ENCODE measurements at places on chromosomes 7 and 10.

DNA sequence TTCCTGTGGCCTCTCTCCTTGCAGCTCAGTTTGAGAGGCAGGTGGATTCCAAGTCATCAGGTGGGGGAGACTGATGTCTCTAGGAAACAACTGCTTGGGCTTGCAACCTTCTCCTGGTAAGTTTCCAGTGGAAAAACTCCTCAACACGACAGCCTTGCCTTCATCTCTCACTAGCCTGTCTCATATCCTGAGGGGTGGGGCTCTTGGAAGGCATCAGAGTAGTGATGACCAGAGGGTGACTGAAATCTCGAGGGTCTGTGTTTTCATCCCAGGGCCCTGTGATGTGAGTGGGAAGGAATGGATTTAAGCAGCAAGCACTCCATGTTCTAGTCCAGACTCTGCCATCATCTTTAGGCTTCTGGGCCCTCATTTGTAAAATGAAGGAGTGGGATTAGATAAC is 107.0 kb downstream of the NRP1 start:
- DNase-seq, result no peak

- DNase-seq, result no peak
Observed at GRCh38 chr10:101569323-101569621, 18.8 kb downstream of the POLL start.

DNA sequence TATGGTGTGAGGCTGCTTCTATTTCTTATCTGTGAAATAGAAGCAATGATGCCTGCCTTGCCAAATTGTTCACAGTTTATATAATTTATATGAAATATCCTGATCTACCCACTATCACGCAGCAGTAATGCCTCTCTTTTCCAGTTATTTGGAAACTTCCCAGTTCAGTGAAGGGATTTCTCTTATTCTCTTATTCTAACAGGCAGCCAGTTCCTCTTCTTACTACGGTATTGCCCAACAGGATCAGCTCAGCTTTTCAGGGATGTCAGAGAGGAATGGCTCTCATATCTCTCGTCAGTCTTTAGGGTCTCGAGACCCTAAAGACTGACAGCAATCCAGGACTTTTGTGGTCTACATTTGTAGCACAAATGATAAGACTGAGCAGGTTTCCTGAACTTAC is 215.6 kb downstream of the CREB5 start:
- DNase-seq, result no peak

- DNase-seq, result no peak
Observed at GRCh38 chr7:24381894-24382505, 98.0 kb downstream of the NPY start.

GRCh38 chr10:734481-734880 is 45.0 kb upstream of the DIP2C start:
- DNase-seq, result no peak

DNA sequence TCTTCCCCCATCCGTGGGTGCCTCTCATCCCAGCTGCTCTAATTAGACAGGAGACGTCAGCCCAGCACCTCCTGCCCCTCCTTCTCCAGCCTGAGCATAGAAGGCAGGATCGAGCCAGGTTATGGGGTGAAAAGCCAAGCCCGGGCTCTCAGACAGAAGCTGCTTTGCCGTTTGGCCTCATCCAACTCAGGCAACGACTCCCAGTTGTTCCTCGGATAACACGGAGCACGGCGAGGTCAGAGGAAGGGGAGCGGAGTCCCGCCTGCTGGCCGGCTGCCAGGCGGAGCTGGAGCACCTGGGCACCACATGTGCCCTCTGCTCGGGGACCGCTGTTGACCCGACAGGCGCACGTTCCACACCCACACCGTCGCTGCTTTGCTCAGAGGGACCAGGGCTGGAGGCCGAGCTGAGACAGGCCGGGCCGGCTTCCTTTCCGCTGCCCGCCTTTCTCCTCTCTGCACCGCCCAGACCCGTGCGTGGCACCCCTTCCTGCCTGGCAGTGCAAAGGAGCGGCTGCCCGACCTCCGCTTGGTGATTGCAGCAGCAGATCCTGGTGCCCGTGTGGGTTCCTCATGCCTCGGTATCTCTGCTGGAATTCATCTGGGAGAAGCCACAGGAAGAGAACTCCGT is 21.6 kb upstream of the UNCX start:
- no peak for DNase-seq

DNA sequence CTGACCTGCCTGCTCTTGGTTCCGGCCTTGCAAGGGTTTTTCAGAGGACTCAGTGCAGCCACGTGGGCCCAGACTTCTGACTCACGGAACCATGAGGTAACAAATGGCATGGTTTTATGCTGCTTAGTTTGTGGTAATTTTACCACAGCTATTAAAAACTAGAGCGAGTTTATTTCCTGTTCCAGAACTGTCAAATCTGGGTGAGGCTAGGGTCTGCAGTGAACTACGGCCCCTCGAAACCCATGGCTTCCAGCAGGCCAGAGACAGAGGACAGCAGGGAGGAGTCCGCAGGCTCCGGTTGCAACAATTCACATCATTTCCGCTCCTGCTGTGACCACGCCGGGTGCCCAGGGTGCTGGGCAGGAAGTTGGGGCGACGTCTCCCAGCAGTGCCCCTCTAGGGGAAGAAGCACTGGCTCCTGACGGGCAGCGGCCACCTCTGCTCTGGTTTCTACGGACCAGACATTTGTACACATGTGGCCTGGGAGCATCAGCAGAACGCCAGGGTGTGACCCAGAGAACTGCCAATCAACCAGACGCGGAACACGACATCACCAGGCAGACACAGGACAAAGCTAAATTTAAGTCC is 74.8 kb downstream of the ADARB2 start:
- DNase-seq, result no peak

GRCh38 chr10:69477968-69478597 is 26.8 kb downstream of the TSPAN15 start:
- DNase-seq, result no peak

DNA sequence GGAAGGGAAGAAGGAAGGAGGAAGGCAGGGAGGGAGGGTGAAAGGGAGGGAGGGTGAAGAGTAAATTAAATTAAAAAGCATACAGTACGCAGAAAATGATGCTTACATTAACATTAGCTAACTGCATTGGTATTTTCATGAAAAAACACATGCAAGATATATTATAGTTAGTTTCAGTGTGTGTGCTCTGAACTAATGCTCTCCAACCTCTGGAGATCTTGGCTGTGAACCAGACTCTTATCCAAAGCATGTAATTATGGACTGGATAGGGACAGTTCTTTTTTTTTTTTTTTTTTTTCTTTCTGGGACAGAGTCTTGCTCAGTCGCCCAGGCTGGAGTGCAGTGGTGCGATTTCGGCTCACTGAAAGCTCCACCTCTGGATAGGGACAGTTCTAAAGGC is 357.0 kb downstream of the FRMD4A start:
- no peak for DNase-seq

DNA sequence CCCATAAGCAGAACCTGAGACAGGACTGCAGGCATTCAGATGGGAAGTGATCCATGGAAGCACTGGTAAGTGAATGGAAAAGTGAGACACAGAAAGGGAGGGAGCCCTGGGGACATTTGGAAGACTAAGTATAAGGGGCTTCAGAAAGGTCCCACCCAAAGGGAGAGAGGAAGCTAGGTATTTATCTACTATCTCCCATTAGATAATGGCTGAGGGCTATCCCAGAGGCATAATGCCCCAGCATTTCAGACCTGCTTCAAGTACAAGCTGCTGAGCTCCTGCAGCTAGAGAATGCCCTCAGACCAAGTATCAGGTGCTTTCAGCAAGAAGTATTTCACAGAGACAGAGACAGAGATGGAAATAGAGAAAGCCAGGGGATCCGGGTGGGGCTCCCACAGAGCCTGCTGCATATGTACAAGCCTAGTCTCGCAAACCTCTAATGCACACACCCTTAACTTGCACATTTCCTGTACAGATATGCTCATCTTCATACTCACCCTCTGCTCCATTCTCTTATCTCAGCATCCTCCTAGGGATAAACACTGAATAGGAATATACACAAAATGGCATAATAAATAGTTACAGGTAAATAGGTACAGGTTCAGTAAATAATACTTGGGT is 20.2 kb downstream of the KDM7A start:
- no peak for DNase-seq

- DNase-seq, result no peak
Observed at GRCh38 chr10:110323503-110323902, 18.8 kb upstream of the SMNDC1 start.

GRCh38 chr10:13376746-13377145 is 28.7 kb upstream of the SEPHS1 start:
- no peak for DNase-seq

- no peak for DNase-seq
Observed at GRCh38 chr7:75921479-75921878, 6.5 kb downstream of the POR start.

- DNase-seq, result no peak
Observed at GRCh38 chr10:117500456-117500855, 42.1 kb upstream of the EMX2 start.

GRCh38 chr10:35195361-35196306 is 69.0 kb downstream of the CREM start:
- peak; percentile 55 for DNase-seq

DNA sequence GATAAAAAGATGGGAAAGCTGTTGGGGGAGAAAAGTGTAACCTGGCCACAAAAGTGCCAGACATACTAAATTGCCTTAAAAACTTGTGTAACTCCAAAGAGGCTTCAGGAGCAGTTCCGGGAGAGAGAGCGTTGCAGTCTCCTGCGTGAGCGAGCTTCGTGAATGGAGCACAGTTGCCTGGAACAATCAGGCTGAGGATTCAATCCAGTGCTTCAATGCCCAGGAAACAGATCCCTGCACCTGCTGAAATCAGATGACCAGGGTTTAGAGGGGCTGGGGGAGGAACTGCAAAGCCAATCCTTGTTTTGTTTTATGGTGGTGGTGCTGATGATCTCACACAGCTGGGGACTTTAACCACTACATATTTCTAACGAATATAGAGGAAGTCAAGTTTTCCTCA is 398.3 kb downstream of the DPP6 start:
- DNase-seq, result no peak

DNA sequence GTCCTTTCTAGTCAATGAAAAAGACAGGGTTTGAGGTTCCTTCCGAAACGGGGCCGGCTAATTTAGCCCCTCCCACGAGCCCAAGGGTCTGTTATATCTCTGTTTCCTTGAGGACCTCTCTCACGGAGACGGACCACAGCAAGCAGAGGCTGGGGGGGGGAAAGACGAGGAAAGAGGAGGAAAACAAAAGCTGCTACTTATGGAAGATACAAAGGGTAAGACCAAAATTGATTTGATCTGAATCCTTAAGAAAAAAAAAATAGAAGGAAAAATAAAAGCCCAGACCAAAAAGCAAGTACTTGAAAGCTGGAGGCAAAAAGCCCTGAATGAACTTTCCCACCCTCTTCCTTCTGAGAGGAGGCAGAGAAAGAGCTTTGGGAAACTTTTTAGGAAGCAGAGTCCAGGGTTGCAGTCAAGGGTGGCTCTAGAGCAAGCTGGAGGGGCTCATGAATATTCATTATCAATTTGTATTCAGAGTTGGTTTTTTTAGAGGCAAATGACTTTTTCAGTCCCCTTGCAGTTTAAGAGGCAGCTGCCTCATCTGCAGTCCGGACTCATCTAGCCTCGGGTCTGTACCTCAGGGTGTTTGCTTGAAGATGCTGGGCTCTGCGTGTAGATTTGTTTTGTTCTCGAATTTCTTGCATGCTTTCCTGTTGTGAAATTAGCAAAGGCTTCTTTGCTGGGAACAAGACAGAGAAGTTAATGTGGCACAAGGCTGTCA is at the start of gene ENTPD1:
Gene ENTPD1, plus strand, starts transcription at position 123 of the 721 bp plus-strand sequence. Its CDS starts 77 bp downstream, at position 200.
- no peak for DNase-seq

DNA sequence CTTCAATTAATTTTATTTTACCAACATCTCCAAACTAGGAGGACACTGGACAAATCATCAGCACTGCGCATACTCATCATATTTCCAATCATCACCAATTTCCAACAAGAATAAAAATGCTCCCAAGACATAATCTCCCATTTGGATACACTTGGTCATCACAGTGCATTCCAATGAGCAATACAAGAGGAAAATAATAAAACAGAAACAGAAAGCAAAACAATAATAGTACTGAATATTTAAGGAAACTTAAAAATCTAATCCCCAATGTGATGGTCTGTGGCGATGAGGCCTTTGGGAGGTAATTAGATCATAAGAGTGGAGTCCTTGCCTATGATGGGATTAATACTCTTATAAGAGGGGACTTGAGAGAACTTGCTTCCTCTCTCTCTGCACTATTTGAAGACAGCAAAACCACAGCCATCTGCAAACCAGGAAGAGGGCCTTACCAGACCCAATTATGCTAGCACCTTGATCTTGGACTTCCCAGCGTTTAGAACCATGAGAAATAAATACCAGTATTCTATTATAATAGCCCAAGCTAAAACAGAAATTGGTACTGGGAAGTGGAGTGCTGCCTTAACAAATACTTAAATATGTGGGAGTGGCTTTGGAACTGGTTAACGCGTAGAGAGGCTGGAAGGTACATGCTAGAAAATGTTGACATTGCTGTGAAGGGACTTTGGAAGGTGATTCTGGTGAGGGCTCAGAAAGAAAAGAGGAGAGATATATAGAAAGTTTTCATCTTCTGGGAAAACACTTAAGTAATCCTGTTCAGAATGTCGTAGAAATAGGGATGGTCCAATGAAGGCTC is 91.5 kb downstream of the JAZF1 start:
- DNase-seq, result no peak

DNA sequence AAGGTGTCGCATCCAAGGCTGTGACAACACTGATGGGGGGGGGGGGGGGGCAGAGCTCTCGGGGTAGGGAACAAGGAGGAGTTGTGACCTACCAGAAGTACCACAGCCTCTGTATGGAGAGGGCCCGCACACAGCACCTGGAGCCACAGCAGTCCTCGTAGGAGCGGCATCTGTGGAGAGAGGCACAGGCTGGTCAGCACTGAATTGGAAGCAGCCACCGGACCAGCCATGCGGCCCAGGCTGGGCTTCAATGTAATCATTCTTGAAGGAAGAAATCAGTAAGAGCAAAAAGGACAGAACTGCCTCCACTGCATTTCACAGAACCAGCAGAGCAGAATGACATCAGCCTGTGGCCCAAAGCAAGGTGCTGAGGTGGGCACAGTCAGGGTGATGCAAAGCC is 74.8 kb downstream of the VOPP1 start:
- DNase-seq, result no peak

- no peak for DNase-seq
Observed at GRCh38 chr7:66896441-66896840, 24.6 kb upstream of the TMEM248 start.

DNA sequence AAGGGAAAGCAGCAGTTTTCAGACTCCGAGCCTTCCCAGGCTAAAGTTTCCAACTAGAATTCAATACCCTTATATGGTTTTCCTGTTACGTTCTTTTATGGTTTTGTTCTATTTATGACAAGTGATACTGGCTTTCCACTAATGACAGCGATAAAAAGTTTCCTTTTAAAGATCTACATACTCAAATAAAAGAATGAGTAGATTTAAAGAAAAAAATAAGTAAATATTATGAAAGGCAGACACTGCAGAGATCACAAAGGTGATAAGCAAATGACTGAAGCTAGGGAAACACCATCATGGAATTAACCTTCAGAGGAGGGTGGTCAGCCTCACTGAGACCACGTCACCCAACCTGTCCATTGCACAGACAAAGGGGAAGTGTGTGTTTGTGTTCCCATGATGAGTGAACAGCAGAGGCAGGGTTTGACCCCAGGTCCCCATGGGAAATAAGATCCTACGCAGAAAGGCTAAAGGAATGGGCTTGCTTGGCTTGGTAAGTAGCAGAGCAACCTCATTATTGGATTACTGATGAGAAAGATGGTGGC is 4.0 kb downstream of the VSIR start:
- DNase-seq, result no peak
